ENCODE measurements at places on chromosomes 7 and 10.

DNA sequence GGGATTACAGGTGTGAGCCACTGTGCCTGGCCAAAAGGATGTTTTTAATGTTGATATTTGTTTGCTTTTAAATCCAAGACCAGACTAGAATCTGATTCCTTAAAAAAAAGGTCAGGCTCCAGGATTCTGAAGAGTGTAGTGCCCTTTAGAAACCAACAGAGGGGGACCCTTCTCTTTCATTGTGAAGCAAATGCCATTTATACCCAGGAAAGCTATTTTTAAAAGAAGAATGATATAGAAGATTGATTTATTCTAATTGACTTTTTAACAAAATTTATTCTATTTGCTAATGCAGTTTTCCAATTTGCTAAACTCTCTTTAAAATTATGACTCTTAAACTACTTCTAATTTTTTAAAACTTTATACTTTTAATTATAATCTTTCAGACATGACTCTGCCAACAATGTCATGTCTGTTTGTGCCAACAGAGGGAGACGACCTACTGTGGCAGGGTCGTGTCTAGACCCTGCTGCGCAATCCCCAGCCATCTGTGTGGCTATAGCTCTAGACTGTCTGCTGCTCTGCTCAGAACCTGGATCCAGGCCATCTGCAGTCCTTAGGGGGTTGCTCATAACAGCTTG is 201.0 kb upstream of the IMMP2L start:
- no peak for DNase-seq

DNA sequence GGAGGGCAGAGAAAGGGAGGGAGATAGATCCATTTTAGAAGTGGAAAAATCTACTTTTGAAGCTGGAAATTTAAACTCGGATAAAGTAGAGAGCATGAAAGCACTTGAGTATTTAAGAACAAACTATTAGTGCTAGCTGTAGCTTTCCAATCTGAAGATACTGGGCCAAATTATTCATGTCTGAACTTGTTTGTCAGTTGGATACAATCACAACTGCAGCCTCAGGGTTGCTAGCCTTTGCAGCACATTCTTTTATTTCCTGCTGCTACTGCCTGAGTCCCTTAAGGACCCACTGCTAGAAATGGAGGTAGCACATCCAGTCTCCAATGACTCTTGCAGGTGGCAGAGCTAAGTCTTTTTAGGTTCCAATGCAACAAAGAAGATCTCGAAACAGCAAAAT is 8.3 kb upstream of the SLC25A13 start:
- DNase-seq, result no peak

- peak; percentile 52 for DNase-seq
Observed at GRCh38 chr7:94374721-94375566, 19.8 kb upstream of the COL1A2 start.

GRCh38 chr7:18357691-18358090 is 137.9 kb upstream of the HDAC9 start:
- DNase-seq, result no peak

- no peak for DNase-seq
Observed at GRCh38 chr7:107867858-107868466, 23.0 kb upstream of the DLD start.

- no peak for DNase-seq
Observed at GRCh38 chr10:48468130-48468790, 136.6 kb downstream of the ARHGAP22 start.

DNA sequence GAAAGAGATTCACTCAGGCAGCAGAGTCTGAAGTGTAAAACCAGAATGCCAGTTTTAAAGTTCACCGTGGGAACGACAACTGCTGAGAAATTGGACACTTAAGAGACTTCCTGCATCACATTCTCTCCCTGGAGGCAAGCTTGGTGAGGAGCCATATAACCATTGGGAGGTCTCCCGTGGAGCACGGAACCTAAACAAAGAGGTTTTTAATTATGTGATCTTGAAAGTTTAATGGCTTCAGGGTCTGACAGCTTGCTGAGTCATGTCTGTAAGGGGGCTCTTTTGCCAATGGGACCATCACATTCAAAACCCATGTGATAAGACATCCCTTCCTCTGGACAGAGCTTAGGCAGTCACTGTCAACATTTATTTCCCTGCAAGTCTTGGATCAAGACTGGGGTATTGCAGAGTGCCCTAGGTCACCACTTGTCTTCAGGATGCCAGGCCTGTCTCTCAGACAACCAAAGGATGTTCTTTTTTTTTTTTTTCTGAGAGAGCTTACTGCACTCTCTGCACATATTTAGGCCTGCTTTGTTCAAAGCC is 674.4 kb downstream of the TYW1 start:
- DNase-seq, result no peak

- DNase-seq, result no peak
Observed at GRCh38 chr10:84392181-84392580, 63.8 kb downstream of the CCSER2 start.

- no peak for DNase-seq
Observed at GRCh38 chr10:115866691-115867090, 406.3 kb downstream of the GFRA1 start.

DNA sequence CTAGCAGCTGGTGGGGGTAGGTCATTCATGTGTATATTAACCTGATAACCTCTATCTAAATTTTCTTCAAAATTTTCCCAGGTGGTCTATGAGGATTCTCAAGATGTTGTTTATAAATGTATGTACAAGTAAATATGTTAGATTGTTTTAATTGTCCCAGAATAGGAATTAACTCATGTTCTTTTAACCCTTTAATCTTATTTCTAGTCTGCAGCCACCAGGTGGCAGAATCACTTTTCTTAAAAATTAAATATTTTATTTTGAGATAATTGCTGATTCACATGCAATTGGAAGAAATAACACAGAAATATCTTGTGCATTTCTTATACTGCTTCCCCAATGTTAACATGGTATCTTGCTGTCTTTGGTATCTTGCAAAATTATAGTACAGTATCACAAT is 589.5 kb downstream of the ARL4A start:
- no peak for DNase-seq

GRCh38 chr7:30223896-30224295 is 60.5 kb upstream of the ZNRF2 start:
- no peak for DNase-seq

- no peak for DNase-seq
Observed at GRCh38 chr10:75532253-75532924, 101.0 kb downstream of the LRMDA start.

- no peak for DNase-seq
Observed at GRCh38 chr10:85402541-85402940, 964.1 kb downstream of the GRID1 start.

DNA sequence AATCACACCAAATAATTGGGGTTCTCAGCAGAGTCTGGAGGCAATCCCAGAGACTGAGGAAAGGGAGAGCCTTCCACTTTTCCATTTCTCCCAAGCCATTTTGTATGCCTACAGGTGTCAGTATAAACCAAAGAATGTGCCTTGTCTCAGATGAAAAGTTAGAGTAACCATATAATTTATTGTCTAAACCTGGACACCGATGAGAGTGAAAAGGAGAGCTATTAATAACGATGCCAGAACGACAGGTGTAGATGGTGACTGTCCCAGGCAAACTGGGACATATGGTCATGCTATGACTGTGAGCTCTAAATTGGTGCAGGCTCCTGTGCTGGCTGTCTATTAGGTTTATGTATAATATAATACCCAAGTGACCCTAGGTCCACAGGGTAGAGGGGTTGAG is 219.6 kb downstream of the ARHGAP12 start:
- no peak for DNase-seq

- no peak for DNase-seq
Observed at GRCh38 chr7:86904949-86905834, 154.3 kb downstream of the ELAPOR2 start.

DNA sequence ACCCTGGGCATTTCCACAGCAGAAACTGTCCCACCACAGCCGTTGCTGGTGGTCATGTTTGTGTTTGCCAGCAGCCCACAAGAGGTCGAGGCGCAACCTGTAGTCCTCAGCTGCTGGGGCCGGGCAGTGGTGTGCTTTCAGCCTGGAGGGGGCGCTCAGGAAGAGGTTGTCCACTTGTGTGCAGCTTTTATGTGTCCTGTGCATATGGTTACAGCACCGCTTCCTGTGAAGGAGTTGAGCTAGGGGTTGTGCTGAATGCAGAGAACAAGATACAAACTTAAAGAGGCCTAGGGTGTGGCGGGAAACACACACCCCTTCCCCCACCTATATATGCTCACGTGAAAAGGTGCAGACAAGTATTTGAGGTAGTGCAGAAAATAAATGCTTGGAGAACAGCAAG is 29.5 kb upstream of the PFKFB3 start:
- no peak for DNase-seq

DNA sequence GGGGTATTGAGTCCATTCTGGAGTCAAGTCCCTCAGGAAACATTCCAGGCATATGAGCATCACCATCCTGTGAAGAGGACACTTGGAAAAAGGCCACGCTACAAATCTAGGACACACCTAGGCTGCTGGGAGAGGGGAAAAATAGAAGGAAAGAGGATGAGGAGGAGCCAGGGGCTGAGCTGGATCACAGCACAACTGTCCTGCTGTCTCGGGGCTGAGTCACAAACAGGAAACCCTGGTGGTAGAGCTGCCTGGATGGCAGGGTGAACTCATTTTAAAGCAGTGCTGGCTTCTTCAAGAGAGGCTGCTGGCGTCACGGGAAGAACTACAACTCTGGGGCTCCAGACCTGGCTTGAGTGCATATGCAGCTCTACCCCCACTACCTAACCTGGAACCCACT is 151.5 kb downstream of the RNF216 start:
- DNase-seq, result peak; percentile 8

GRCh38 chr7:29610086-29610485 is 46.5 kb downstream of the PRR15 start:
- DNase-seq, result no peak

GRCh38 chr10:68989317-68989990 is 851 bp downstream of the KIFBP start:
- DNase-seq, result no peak
